ENCODE measurements at places on chromosomes 12 and 14.

- no peak for DNase-seq
These were observed 24.3 kb upstream of the RD3L start for GRCh38 chr14:103966631-103967030.

DNA sequence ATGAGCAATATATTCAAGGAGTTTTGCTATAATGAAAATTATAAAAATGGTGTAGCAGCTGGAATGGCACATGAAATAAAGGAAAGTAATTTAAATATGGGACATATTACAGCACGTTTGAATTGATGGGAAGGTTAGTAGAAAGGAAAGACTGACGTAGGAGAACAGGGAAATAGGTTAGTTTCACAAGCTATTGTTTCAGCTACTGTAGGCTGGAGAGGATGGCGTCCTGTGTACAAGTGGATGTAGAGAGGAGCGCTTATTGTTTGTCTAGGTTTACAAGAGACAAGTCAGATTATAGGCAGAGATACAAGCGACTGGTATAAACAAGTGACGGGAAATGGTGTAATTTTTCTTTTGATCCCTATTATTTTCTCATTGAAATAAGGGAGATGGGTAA is 431.2 kb upstream of the PDE3A start:
- no peak for DNase-seq

DNA sequence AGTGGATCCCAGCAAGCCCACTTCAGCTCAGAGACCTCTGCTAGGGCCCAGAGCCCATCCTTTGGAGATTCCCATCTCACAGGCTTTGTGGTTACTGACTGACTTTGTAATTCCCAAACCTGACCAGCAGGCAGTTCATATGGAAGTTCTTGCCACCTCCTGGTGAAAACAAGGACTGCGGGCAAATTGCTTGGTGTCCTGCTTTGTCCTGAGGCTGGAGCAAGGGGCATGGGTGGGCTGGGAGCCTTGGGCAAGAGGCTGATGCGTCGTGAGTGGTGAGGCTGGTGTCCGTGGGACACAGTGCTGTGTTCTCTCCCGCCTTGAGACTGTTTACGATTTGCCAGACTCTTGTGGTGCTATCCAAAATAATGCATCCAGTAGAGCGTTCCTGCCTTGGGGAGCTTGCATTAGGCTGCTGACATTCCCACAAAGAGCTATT is 91.0 kb downstream of the LRRC74A start:
- peak; percentile 70 for DNase-seq

DNA sequence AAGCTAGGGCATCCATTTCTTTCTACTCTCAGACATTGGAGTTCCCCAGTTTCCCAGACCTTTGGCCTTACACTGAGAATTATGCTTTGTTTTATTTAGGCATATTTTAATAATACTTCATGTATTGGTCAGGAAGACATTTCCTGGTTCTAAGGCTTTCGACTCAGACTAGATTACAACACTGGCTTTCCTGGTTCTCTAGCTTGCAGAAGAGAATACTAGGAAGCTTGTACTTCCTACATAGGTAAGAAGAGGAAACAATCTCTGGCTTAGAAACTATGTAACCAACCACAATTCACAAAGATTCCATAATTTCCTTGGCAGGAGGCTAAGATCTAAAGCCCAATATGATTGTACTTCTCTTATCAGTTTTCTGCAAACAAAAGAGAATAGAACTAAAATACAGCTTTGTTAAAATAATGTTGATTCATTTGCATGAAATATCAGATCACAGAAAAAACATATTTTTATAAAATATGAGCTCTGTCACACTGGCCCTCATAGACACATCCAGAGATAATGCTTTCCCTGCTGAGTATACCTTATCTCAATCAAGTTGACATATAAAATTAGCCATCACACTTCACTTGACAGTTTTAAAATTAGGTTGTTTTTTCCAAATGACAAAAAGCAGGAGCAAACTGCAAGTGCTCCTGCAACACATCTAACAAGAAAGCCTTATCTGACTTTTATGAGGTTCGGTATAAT is 30.5 kb downstream of the CLEC2D start:
- DNase-seq: no peak

All from SW 1271 (cell line).